ENCODE measurements at places on chromosomes 1 and 21.

DNA sequence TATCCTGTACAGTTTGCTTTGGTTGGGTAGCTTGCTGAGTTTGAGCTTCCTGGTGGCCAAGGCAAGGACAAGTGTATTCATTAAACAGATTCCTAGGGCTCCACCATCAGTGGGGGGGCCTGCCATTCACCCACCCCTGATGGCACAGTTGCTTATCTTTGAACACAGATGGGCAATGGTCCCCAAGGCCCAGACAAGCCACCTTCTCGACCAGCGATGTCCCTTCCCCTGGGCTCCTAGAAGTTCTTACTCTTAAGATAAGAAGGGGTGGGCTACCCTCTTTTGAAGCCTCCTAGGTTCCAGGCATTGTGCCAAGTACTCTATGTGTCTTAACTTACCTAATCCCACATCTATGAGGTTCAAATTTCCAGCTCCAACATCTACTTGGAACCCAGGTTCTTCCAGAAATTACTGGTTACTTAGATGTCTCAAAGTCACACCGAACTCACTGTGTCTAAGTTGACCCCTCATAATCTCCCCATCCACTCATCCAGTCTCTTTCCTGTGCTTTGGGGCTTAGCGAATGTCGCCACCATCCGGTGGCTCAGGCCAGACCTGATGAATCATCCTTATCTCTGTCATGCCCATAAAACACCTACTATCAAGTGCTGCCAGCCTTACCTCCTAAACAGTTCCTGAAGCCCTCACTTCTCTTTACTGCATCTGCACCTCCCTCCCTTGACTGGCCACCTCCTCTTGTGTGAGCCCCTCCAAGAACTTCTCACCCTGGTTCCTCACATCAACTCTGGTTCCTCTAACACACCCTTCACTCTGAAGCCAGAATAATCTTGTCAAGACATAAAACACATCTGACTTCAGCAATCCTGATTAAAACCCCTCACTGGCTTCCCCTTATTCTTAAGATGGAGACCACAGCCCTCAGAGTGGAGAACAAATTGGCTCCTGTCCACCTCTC, 50.1 kb downstream of the KLHDC7A start:
- no peak for DNase-seq

DNA sequence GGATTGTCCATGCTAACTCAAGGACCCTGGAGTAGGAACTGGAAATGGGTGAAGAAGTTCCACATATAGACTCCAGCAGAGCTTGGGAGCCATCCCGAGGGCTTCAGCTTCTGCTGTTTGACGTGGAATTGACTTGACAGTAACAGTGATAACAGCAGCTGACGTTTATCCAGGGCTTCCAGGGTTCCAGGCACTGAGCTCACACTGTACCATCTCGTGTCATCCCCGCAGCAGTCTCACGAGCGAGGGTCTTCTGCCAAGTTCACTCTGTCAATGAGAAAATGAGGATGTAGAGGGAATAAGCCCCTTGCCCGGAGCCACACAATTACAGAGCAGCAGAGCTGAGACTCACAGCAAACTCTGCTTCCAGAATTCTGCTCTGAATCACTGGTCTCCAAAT, 447.7 kb downstream of the SIPA1L2 start:
- DNase-seq, result no peak

- DNase-seq, result no peak
Observed at GRCh38 chr1:189658381-189658780, 819.3 kb downstream of the BRINP3 start.

DNA sequence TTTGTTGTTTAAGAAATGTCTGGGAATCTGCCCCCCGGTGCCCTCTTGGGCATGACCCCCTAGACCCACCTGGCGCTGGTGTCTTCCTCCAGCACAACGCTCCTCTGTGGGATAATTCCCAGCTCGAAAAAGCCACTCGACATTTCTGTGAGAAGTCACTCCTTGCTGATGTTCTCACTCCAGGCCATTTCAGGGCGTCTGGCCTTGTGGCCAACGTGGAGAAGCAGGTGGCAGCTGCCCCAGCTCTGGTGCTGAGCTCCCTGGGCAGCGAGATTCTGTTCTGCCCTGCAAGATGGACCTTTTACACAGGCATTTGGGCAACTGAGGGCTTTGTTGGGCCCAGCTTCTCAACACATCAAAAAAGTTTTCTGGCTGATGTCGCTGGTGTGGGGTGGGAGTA, 147.7 kb upstream of the WNT4 start:
- DNase-seq, result no peak

GRCh38 chr1:11500881-11501280, 21.9 kb downstream of the DISP3 start:
- no peak for DNase-seq

GRCh38 chr1:161826478-161826877, 60.4 kb downstream of the ATF6 start:
- no peak for DNase-seq

DNA sequence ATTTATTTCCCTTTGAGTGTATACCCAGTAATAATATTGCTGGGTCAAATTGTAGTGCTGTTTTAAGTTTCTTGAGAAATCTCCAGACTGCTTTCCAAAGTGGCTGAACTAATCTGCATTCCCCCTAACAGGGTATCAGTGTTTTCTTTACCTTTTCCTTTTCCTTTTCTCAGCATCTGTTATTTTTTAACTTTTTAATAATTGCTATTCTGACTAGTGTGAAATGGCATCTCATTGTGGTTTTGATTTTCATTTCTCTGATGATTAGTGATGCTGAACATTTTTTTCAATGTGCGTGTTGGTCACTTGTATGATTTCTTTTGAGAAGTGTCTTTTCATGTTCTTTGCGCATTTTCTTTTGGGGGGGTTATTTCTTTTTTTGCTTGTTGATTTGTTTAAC, 374.9 kb upstream of the BRINP3 start:
- DNase-seq, result no peak

- no peak for DNase-seq
Observed at GRCh38 chr1:1032424-1032823, 12.5 kb downstream of the AGRN start.

- no peak for DNase-seq
Observed at GRCh38 chr21:14751011-14751410, 204.9 kb upstream of the SAMSN1 start.

GRCh38 chr1:202088206-202088605, 34.5 kb upstream of the GPR37L1 start:
- DNase-seq, result no peak

DNA sequence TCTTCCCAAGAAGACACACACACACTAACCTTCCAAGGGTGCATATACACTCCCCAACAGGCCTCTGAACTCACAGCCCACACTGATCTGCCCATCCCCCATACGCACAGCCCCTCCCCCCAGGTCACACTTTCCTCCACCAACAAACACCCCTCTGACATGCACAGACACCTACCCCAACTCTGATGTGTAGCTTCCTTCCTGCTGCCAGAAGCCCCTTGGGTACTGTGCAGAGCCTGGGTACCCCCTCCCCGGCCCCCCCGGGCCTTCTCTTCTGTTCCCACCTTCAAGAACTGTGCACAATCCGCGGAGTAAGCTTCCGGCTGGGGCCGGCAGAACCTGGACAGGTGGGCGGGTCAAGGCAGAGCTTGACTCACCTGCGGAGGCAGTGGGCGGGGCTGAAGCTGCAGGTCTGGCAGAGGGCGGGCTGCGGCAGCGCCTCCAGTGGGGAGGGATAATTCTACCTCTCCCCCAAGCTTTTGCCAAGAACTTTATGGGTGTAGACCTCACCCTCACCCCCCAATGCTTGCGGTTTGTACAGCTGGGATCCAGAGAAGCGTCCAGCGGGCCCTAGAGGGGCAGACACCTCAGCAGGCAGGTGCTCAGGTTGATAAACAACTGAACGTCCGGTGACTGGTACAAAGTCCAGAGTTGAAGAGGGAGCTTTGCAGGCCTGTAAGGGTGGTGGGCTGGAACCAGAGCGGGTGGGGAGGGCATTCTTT, at the start of gene C1orf210:
Gene C1orf210, minus strand, starts transcription at position 313 of the 722 bp plus-strand sequence. CDS start 2,311 bp downstream, outside the sequence.
- DNase-seq, result no peak

DNA sequence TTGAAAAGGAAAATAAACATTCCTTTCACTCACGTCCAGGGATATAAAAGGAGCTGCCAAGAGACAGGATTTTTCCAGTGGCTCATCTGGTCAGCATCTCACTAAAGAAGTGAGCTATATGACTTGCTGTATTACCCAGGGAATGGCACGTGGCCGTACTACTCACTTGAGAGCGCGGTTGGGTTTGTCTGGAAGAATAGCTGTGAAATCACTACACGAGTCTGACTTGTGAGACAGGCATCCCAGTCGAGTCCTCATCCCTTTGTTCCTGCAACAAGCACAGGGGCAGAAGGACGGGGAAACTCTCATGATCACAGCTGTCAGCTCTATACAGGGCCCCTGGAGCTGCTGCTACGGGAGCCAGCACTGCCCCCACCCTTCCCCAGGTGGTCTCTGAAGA, 17.7 kb downstream of the RGS8 start:
- no peak for DNase-seq

GRCh38 chr1:228214921-228215662, 7.2 kb downstream of the OBSCN start:
- DNase-seq, result no peak

GRCh38 chr1:80846966-80847365, 953.8 kb upstream of the ADGRL2 start:
- DNase-seq, result peak; percentile 3

DNA sequence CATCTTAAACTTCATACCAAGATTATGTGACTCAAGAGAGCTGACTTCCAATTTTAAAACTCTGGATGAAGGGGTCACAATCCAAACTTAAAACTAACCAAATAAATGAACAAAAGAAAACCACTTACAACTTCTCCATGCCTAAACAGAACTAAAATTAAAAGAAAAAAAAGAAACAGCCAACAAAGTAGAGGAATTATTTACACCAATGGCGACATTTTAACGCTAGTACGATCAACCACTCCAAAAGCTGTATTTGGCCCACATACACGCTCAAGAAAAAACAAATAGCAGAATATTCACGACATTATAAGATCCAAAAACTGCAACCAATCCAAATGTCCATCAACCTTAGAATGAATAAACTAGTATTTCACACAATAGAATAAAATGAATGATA, 42.4 kb downstream of the ENAH start:
- no peak for DNase-seq

DNA sequence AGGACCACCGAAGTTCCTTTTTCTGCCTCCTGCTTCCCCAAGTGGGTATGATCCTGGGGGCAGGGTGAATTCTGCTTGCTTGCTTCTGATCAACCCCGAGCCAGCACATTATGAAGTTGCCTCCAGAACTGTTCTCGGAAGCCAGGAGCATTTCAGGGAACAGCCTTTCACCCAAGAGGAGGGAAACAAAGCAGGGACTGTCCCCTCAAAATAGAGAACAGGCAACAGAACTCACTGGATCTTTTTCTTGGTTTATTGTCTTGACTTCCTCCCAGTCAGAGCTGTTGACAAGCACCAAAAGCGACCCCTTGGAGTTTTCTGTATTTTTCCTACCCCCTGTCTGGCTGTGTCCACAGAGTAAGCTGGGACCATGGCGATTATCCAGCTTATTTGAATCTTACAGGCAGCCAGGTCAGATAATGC, 258.3 kb upstream of the SGIP1 start:
- no peak for DNase-seq

- DNase-seq, result no peak
Observed at GRCh38 chr1:59110271-59110670, 186.6 kb upstream of the FGGY start.

DNA sequence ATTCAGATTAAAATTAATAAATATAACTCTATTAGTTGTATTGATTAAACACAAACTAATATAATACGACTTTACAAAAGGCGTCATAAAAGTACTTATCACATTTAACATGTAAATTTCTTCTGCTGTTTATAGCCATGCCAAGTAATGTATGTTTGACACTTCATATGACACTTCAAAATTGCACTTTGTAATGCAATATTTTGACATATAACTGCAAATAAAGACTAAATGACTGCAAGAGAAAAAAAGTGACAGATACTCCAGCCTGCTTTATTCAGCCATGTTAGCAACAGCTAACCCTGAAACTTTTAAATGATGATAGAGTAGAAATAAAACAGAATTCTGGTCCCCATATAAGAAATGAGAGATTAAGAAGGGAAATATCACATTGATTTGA, 1238.0 kb downstream of the MRPL39 start:
- no peak for DNase-seq

Data from AG04450 (cell line).